Fibroblast of the aortic adventitia (primary cell): ENCODE measurements at places on chromosomes 2 and 18. TPM values are rescaled to one million over a fixed set of nuclear protein-coding genes. Genes with fewer than 3 reads are reported as not detected.

The MYO5B gene
- total RNA-seq = 0.09 and 0.16 TPM in 2 replicates

The DPYSL5 gene
- total RNA-seq = not detected in 2 replicates

The INO80D gene
- 4.7 and 12.0 TPM in 2 replicates for total RNA-seq

The C18orf54 gene
- total RNA-seq = 10.5 and 12.7 TPM in 2 replicates

The RTKN gene
- total RNA-seq = 12.0 and 15.7 TPM in 2 replicates

The CKAP2L gene
- total RNA-seq = 2.7 and 26.4 TPM in 2 replicates

The RTP5 gene
- not detected in 2 replicates for total RNA-seq

The DES gene
- 3.3 and 4.7 TPM in 2 replicates for total RNA-seq

The YES1 gene
- 43.1 and 156 TPM in 2 replicates for total RNA-seq

The FER1L5 gene
- 0.18 and 0.98 TPM in 2 replicates for total RNA-seq

The XIRP2 gene
- 0.09 TPM in 1 of 2 replicates, not detected in the other for total RNA-seq

The ANKRD29 gene
- 6.1 and 17.4 TPM in 2 replicates for total RNA-seq

The ANO7 gene
- 1.1 and 1.7 TPM in 2 replicates for total RNA-seq

The CRIM1 gene
- 100 and 108 TPM in 2 replicates for total RNA-seq

The SAG gene
- total RNA-seq = not detected in 2 replicates

The MERTK gene
- total RNA-seq = 0.65 and 2.4 TPM in 2 replicates

The KIAA2012 gene
- total RNA-seq = not detected in 2 replicates

The TNS1 gene
- 54.5 and 116 TPM in 2 replicates for total RNA-seq

The DSG3 gene
- 0.16 TPM in 1 of 2 replicates, not detected in the other for total RNA-seq

The PCARE gene
- under 0.01 and 0.08 TPM in 2 replicates for total RNA-seq

The CWC22 gene
- total RNA-seq = 31.8 and 38.8 TPM in 2 replicates

The KCNIP3 gene
- 0.25 and 2.9 TPM in 2 replicates for total RNA-seq

The PTRHD1 gene
- 23.7 and 33.4 TPM in 2 replicates for total RNA-seq

The GREB1 gene
- total RNA-seq = under 0.01 and 1.7 TPM in 2 replicates

The CGREF1 gene
- 4.7 and 9.3 TPM in 2 replicates for total RNA-seq

The UGT1A7 gene
- total RNA-seq = not detected in 2 replicates

The EFHD1 gene
- total RNA-seq = 0.45 and 0.49 TPM in 2 replicates

The TRABD2A gene
- 0.33 and 1.6 TPM in 2 replicates for total RNA-seq

The FLACC1 gene
- 1.2 and 3.6 TPM in 2 replicates for total RNA-seq

The CNDP1 gene
- not detected in 2 replicates for total RNA-seq
